ENCODE measurements at places on chromosomes 13 and 19. TPM values are rescaled to one million over a fixed set of nuclear protein-coding genes. Genes with fewer than 3 reads are reported as not detected.

The NKPD1 gene
- 0.40 TPM for total RNA-seq

The FXYD7 gene
- not detected for total RNA-seq

The LIM2 gene
- not detected for total RNA-seq

The ZNF578 gene
- not detected for total RNA-seq

The PPAN gene
- 11.7 TPM for total RNA-seq

The ZNF497 gene
- total RNA-seq: not detected

Measured in Peyer's patch (tissue), 4 donors.